Right renal cortex interstitium (tissue), 3 donors: ENCODE measurements at places on chromosomes 16 and 17. TPM values are rescaled to one million over a fixed set of nuclear protein-coding genes. Genes with fewer than 3 reads are reported as not detected.

Gene MT1H
- 3.8 TPM for polyA plus RNA-seq

Gene KRTAP2-3
- not detected for polyA plus RNA-seq

Gene NPIPB13
- polyA plus RNA-seq: 3.8 TPM

Gene ZNF624
- 13.0 TPM for polyA plus RNA-seq

Gene CDH11
- 190 TPM for polyA plus RNA-seq

Gene TPSG1
- 0.54 TPM for polyA plus RNA-seq

Gene ESRP2
- polyA plus RNA-seq: 28.6 TPM

Gene HSPB9
- 0.17 TPM for polyA plus RNA-seq

DNA sequence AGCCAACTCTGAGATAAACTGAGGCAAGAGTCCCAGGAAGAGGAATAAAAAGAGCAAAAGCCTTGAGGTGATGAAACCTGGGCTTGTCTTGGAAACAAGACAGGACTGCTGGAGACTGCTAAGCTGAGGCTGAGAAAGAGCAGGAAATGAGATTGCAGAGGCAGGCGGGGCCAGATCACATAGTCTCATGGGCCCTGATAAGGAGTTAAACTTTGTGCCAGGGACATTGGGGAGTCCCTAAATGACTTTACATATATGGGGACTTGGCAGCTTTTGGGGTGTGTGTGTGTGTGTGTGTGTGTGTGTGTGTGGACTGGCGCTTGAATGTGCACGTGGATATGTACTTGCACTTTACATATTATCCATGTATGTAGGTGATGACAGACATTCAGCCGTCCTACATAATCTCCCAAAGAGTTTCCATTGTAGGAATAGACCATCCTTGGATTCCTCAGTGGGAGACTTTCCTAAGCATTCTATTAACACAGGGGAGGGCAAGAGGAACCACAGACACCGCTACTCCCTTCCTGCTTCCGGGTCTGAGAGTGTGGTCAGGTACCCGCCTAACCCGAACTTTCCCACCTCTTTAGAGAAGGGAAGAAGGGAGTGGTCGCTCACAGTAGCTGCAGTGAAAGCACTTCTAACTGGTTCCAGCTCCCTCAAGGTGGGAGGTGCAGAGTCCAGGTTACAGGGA is 123.1 kb downstream of the LYRM1 start:
- DNase-seq: no peak

- no peak for DNase-seq
Observed at GRCh38 chr17:69428252-69428980, 13.9 kb downstream of the MAP2K6 start.

- DNase-seq: peak; percentile 65
Observed at GRCh38 chr16:88706229-88706964, at the start of the genes CTU2 and RNF166. CTU2 (plus strand) TSS chr16:88706503; CDS start chr16:88706531, 28 bp downstream. RNF166 (minus strand) TSS chr16:88706408; CDS start chr16:88706325, 83 bp downstream.

DNA sequence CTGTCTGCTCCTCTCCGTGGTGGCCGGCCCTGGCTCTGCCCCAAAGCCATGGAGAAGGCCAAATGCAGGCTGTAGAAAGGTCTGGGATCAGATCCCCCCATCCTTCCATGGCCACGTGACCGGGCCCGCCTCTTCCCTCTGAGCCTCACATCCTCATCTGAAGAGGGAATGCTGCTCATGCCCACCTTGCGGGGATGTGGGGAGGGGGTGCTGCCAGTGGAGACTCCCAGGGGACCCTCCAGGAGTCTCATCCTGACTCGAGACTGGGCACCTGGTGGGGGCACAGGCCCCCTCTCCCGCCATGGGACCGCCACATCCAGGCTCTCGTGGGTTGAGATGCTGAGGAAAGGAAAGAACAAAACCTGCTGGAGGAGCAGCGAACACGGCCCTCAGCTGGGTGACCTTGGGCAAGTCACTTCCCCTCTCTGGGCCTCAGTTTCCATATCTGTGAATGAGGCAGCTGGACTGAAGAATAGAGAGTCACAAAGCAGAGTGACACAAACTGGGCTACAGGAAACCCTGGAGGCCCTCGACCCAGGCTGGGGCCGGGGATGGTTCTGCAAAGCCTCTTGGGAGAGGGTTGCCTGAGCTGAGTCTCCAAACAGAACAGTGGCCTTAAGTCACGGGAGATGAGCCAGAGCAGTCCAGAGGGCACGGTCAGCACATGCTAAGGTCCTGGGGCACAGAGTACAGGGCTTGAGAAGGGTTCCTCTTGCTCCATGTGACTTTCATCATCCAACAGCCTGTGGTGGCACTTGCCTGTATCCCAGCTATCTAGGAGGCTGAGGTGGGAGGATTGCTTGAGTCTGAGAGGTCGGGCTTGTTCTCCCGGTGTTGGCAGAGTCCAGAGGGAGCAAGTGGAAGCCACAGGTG is 30.1 kb downstream of the SOCS1 start:
- no peak for DNase-seq

DNA sequence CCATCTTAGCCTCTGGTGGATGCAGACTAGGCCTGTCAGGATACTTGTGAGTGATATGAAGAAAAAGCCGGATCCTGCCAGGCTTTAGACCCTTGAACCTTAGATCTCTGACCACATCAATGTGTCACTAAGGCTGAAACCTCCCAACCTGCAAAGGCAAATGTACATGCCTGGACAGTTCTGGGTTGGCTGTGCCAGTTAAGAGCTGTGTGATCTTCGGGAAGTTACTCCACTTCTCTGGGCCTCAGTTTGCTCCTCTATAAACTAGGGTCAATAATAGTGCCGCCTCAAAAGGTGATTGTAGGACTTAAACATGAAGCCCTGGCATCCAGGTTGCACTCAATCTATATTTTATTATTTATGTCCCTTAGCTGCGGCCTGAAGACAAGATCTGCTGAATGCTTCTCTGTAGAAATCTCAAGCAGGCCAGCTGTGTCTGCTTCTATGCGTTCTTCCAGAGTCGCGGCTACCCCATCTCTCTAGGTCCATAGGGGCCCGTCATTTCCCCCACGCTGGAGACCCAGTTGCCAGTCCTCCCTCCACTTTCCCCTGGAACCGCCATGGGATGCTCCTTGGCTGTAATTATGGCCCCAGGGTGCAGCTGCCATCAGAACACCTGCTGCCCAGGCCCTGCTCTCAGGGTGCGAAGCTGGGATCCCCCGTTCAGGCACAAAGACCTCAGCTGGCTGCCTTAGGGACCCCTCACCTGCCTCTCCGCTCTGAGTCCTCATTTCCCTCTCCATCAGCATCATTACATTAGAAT is 50.2 kb downstream of the AKAP1 start:
- DNase-seq: no peak

DNA sequence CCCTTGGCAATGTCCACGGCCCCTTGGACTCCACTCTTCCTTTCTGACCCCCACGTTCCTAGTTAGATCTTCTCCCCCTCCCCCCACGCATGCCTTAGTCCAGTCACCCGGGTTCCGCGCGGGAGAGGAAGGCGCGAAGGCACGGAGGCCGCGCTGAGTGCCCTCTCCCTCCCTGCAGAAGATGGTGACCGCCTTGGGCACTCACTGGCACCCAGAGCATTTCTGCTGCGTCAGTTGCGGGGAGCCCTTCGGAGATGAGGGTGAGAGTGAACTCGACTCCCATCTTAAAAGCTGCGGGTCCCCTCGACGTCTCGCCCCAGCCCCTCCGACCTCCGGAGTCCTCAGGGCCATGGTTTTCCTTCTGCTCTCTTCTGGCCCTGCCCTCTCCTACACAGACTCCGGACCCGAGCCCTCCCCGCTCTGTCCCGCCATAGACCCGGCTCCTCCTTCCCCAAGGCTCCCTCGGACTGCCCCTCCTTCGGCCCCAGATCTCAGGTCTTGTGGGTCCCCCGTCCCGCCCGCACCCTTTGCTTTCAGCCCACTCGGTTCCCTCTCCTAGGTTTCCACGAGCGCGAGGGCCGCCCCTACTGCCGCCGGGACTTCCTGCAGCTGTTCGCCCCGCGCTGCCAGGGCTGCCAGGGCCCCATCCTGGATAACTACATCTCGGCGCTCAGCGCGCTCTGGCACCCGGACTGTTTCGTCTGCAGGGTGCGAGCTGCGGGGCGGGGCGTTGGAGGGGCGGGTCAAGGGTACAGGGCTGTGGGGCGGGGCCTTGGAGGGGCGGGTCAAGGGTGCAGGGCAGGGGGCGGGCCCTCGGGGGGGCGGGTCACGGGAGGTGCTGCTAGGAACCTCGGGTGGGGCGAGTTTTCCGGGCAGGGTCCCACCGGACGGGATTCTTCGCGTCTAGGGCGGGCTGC is 4.6 kb downstream of the TGFB1I1 start:
- no peak for DNase-seq

GRCh38 chr16:60151987-60152386 is 1417.9 kb upstream of the GOT2 start:
- DNase-seq: no peak

- DNase-seq: no peak
Observed at GRCh38 chr17:29623283-29623647, 553 bp upstream of the CORO6 start.

- DNase-seq: no peak
Observed at GRCh38 chr16:67444259-67445125, 13.6 kb downstream of the HSD11B2 start.

GRCh38 chr16:84924331-84925091 is 86.8 kb downstream of the ZDHHC7 start:
- no peak for DNase-seq

- no peak for DNase-seq
Observed at GRCh38 chr17:39205112-39205526, 5.0 kb downstream of the RPL19 start.

DNA sequence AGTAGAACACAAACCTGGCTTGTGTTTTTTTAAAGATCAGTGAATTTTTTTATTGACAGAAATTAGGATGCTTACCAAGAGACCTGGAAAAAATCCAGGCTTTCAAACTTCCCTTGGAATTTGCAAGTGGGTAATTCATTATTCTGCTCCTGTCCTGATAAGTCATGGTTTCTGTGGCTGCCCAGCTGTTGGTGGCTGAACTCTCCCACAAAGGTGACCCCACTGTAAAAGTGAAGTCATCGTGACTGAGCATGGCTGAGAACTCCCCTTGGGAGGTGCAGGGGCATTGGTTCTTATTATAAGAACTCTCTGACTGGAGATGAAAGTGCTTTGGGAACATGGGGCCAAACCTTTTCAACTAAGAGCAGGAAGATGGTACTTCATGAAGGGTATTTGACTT is 46.6 kb upstream of the TANC2 start:
- DNase-seq: no peak

- DNase-seq: no peak
Observed at GRCh38 chr17:1484676-1485422, 7.6 kb downstream of the MYO1C start.

GRCh38 chr16:85650135-85650843 is 37.2 kb downstream of the GSE1 start:
- no peak for DNase-seq

DNA sequence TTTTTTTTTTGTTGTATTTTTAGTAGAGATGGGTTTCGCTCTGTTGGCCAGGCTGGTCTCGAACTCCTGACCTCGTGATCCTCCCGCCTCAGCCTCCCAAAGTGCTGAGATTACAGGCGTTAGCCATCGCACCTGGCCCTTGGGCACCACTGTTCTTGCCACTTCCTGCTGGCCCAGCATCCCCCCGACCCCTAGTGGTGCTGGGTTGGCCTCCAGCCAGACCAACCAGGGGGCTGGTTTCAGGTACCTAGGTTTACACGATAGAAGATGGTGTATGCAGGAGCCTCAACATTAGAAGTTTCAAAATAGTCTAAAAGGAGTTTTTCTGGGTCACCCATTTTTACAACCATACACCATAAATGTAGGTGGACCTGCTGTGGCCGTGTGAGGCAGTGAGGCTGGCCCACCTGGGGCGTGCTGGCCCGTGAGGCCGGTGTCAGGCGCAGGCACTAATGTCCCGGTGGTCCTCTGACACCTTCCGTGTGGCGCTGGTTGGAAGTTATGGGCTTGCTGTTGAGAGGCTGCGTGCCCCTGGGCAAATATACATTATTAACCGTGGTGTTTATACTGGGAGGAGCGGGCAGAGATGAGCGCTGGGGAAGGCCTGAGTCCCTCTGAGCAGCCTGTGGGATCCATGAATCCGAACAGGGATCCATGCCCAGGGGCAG is 43.5 kb downstream of the CFAP20 start:
- no peak for DNase-seq

DNA sequence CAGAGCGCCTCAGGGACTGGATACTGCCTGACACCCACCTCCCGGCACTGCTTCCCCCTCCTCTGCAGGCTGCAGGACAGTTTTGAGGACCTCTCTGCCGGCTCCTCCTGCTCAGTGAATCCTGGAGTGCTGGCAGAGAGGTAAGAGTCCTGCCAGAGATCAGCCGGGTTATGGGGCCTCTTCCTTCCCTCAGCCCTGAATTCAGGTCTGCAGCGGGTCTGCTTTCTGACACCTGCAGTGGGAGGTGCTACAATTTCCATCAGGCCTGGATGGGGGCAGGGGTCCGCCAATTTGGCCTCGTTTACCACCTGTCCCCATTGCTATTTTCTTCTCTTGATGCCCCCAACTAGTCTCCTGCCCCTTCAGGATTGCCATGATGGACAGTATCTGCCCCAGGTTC is 3.0 kb upstream of the NEURL4 start:
- DNase-seq: no peak

- no peak for DNase-seq
Observed at GRCh38 chr16:66798161-66798560, 3.2 kb downstream of the TERB1 start.

- no peak for DNase-seq
Observed at GRCh38 chr16:672851-673250, 2.6 kb upstream of the RHBDL1 start.

DNA sequence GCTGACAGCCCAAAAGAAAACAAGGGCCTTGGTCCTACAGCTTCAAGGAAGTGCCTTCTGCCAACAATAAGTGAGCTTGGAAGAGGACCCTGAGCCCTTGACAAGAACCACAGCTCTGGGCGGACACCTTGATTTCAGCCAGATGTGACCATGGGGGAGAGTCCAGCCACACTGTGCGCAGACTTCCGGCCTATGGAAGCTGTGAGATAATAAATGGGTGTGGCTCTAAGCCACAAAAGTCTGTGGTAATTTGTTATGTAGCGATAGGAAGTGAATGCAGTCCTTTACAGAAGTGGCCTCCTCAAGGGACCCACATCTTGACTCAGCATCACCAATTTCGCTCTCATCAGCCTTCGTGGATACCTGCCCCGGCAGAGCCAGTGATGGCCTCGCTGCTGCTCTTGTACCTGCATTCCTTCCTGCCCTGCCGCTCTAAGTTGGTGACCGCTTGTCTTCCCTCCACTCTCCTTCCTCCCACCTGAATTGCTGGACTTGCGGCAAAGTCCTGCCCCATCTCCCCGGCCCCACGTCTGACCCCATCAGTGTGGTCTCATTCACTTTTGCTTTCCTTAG is 29.3 kb downstream of the PRSS54 start:
- DNase-seq: no peak

GRCh38 chr16:11796227-11797165 is 562 bp downstream of the ZC3H7A start:
- no peak for DNase-seq
